Kidney (tissue), 22 donors: ENCODE measurements at places on chromosomes 16 and 17. TPM values are rescaled to one million over a fixed set of nuclear protein-coding genes. Genes with fewer than 3 reads are reported as not detected.

GCGR gene
- total RNA-seq: 9.3 TPM

MYH11 gene
- total RNA-seq: 175 TPM

KRTAP9-9 gene
- total RNA-seq: not detected

ENPP7 gene
- total RNA-seq: 0.94 TPM

AGRP gene
- not detected for total RNA-seq

ALOXE3 gene
- total RNA-seq: not detected

CDR2L gene
- total RNA-seq: 29.3 TPM

SIRT7 gene
- 25.2 TPM for total RNA-seq

HAS3 gene
- total RNA-seq: 2.1 TPM

SP6 gene
- total RNA-seq: 2.0 TPM

TMEM220 gene
- total RNA-seq: 13.3 TPM

AIPL1 gene
- not detected for total RNA-seq

ARHGAP44 gene
- total RNA-seq: 8.4 TPM

- no peaks in the 10 kb centered on the region for H3K36me3 ChIP-seq
- no peak for DNase-seq
- no peak overlapping the region for H3K4me3 ChIP-seq
- no peaks in the 10 kb centered on the region for H3K27me3 ChIP-seq
- peaks cover 38% of the 10 kb centered on the region for H3K4me1 ChIP-seq
Observed at GRCh38 chr16:84726669-84727467, 27.1 kb downstream of the USP10 start.

GRCh38 chr17:38597375-38597774, 8.4 kb downstream of the SRCIN1 start:
- no peaks in the 10 kb centered on the region for H3K27me3 ChIP-seq
- no peak overlapping the region for H3K27ac ChIP-seq
- H3K4me1 ChIP-seq: peaks cover 7% of the 10 kb centered on the region
- no peak overlapping the region for H3K4me3 ChIP-seq
- no peaks in the 10 kb centered on the region for H3K36me3 ChIP-seq

DNA sequence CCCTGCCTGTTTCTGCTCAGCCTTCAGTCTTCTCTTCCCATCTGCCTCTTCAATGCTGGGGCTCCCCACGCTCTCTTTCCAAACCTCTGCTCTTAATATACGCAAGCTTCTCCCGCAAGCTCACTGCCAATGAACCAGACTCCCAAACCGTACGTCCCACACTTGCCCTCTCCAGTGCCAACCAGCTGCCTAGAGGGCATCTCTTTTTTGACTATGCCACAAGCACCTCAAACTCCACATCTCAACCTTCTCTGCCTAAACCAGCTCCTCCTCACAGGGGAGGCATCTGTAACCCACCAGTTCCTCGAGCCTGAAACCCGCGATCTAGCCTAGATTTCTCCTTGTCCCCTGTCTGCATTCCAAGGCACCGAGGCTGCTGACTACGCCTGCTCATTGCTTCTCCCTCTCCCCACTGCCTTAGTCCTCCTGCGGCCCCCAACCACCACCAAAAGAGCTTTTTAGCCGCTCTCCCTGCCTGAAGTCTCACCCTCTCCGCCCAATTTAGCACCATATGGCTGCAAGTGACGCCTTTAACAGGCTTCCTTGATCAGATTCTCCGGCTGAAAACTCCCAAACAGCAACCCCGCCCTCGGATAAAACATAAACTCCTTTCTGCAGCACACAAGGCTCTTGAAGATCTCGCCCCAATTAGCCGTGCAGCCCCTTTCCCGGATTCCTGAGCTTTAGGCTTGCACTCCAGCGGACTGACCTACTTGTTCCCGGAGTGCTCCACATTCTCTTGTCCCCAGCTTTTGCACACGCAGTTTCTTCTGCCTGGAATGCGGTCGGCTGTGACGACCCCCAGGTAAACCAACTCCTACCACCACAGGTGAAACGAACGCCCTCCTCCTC, 1.5 kb downstream of the GGA2 start:
- H3K27me3 ChIP-seq: no peaks in the 10 kb centered on the region
- peak overlapping the region; percentile 46 for H3K27ac ChIP-seq
- no peak for DNase-seq
- no peaks in the 10 kb centered on the region for H3K36me3 ChIP-seq

DNA sequence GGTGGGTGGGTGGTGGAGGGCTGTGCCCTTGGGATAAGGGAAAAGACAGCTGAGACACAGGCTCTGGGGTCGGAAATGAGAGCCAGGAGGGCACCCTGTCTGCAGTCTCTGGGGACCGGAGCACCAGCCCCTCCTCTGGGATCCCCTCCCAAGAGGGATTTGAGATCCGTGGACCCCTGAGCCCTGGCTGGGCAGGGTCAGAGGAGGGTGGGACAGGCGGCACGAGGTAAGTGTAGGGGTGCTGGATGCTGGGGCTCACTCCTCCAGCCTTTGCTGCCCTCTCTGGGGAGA, 425 bp downstream of the SGSH start:
- H3K4me1 ChIP-seq: peaks cover 3% of the 10 kb centered on the region
- H3K27me3 ChIP-seq: no peaks in the 10 kb centered on the region
- H3K36me3 ChIP-seq: peaks cover 3% of the 10 kb centered on the region
- peak overlapping the region; percentile 70 for H3K4me3 ChIP-seq

GRCh38 chr17:29588562-29589411, 661 bp downstream of the GIT1 start:
- H3K27ac ChIP-seq: peak overlapping the region; percentile 49
- no peaks in the 10 kb centered on the region for H3K4me1 ChIP-seq
- no peaks in the 10 kb centered on the region for H3K36me3 ChIP-seq
- H3K4me3 ChIP-seq: peak overlapping the region; percentile 73
- H3K27me3 ChIP-seq: no peaks in the 10 kb centered on the region

DNA sequence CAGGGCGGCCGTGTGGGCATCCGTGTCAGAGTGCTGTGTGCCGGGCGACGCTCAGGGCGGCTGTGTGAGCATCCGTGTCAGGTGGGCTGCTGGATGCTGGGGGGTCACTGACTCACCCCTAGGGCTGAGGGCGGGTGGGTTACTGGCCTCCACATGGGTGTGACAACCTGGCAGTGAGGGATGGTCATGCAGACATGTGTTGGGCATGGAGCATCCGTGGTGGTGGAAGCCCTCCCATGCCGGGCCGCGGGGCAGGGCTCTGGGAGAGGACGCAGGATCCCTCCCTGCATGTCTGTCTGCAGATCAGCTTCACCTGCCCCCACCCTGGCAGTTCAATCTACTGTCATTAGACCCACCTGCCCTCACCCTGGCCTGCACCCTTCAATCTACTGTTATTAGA, 56.3 kb downstream of the METRNL start:
- DNase-seq: no peak
- no peaks in the 10 kb centered on the region for H3K36me3 ChIP-seq
- H3K4me3 ChIP-seq: no peak overlapping the region

DNA sequence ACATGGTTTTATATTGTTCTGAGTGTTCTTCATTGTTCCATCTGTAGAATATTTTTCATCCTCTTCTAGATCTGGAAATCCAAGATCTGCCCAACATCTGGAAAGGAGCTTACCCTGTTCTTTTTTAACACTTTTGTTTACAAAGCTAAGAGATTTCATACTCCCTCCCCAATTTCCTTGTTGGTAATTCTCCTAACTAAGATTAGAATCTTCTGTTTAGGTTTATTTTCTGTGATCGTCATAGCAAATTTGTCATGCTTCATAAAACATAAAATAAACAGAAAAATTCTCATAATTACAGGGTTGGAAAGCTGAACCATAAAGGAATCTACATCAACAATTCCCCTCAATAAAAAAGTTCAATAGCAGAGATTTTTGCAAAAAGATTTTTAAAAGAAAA, 580.3 kb upstream of the CA10 start:
- no peak overlapping the region for H3K27ac ChIP-seq
- no peak overlapping the region for H3K4me3 ChIP-seq
- H3K27me3 ChIP-seq: no peaks in the 10 kb centered on the region
- no peaks in the 10 kb centered on the region for H3K4me1 ChIP-seq
- no peaks in the 10 kb centered on the region for H3K36me3 ChIP-seq

- H3K27me3 ChIP-seq: no peaks in the 10 kb centered on the region
- H3K27ac ChIP-seq: no peak overlapping the region
- H3K4me1 ChIP-seq: no peaks in the 10 kb centered on the region
Observed at GRCh38 chr16:58793366-58793765, 59.2 kb upstream of the GOT2 start.

GRCh38 chr17:66548158-66548557, 245.7 kb downstream of the PRKCA start:
- H3K27me3 ChIP-seq: no peaks in the 10 kb centered on the region
- DNase-seq: no peak
- no peak overlapping the region for H3K4me3 ChIP-seq
- no peak overlapping the region for H3K27ac ChIP-seq
- no peaks in the 10 kb centered on the region for H3K36me3 ChIP-seq
- peaks cover 23% of the 10 kb centered on the region for H3K4me1 ChIP-seq

DNA sequence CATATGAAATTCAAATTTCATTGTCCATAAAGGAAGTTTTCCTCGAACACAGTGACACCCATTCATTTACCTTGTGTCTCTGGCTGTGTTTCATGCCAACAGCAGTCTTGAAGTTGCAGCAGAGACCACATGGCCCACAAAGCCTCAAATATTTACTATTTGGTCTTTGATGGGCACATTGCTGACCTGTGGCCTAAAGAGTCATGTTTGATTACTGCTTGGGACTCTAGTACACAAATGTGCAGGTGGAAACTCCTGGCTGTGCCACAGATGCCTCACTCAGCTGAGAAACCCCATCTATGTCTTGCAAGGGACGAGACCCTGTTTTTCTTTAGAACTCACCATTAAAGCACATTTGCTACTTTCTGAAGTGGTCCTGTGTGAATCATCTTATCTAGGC, 76.7 kb downstream of the SLC6A2 start:
- no peaks in the 10 kb centered on the region for H3K27me3 ChIP-seq
- no peaks in the 10 kb centered on the region for H3K4me1 ChIP-seq
- no peaks in the 10 kb centered on the region for H3K36me3 ChIP-seq

- no peaks in the 10 kb centered on the region for H3K4me1 ChIP-seq
- no peak overlapping the region for H3K4me3 ChIP-seq
- no peaks in the 10 kb centered on the region for H3K36me3 ChIP-seq
Observed at GRCh38 chr17:51428668-51429495, 168.5 kb downstream of the UTP18 start.

DNA sequence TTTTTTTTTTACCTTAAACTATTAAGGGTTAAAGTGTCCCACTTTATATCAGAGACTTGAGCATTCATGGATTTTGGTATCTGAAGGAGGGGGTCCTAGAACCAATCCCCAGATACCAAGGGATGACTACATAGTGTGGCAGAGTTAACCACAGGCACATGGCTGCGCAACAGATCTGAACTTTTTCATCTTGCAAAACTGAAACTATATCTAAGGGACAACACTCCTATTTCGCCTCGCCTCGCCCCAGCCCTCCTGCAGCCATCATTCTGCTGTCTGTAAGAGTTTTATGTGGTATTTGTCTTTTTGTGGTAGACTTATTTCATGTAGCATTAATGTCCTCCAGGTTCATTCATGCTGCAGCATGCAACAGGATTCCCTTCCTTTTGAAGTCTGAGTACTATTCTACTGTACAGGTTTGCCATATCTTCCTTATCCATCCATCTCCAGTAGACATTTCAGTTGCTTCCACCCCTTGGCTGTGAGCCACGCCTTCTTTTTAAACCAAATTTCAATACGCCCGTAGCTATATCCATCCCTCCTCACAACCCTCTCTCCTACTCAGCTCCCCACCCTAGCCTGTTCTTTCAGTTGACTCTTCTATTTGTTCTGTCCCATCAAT, 53.2 kb downstream of the AMFR start:
- DNase-seq: no peak
- H3K36me3 ChIP-seq: peaks cover 4% of the 10 kb centered on the region
- no peaks in the 10 kb centered on the region for H3K27me3 ChIP-seq
- peaks cover 39% of the 10 kb centered on the region for H3K4me1 ChIP-seq
- no peak overlapping the region for H3K4me3 ChIP-seq

GRCh38 chr17:29368926-29369325, 21.2 kb upstream of the TAOK1 start:
- DNase-seq: no peak
- H3K27me3 ChIP-seq: no peaks in the 10 kb centered on the region
- H3K27ac ChIP-seq: no peak overlapping the region
- no peak overlapping the region for H3K4me3 ChIP-seq

- DNase-seq: no peak
- no peaks in the 10 kb centered on the region for H3K36me3 ChIP-seq
- peaks cover 25% of the 10 kb centered on the region for H3K4me1 ChIP-seq
- H3K27ac ChIP-seq: no peak overlapping the region
- H3K27me3 ChIP-seq: peaks cover 6% of the 10 kb centered on the region
Observed at GRCh38 chr17:64783031-64783461, 120.9 kb upstream of the SMURF2 start.

DNA sequence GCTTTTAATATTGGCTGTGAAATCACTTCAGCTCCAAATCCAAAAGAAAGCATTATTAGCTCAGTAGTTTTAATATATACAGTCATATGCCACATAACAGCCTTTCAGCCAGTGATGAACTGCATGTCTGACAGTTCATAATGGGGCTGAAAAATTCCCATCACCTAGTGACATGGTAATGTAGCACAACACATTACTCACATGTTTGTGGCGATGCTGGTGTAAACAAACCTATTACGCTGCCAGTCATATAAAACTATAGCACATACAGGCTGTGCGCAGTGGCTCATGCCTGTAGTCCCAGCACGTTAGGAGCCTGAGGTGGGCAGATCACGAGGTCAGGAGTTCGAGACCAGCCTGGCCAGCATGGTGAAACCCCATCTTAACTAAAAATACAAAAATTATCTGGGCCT, 92.2 kb downstream of the TUBD1 start:
- H3K4me1 ChIP-seq: no peaks in the 10 kb centered on the region
- no peaks in the 10 kb centered on the region for H3K36me3 ChIP-seq
- no peak for DNase-seq

GRCh38 chr17:82019690-82020571, 2.7 kb downstream of the CENPX start:
- H3K36me3 ChIP-seq: no peaks in the 10 kb centered on the region
- peaks cover 22% of the 10 kb centered on the region for H3K4me1 ChIP-seq
- H3K4me3 ChIP-seq: no peak overlapping the region
- no peak for DNase-seq
- no peak overlapping the region for H3K27ac ChIP-seq
- no peaks in the 10 kb centered on the region for H3K27me3 ChIP-seq

DNA sequence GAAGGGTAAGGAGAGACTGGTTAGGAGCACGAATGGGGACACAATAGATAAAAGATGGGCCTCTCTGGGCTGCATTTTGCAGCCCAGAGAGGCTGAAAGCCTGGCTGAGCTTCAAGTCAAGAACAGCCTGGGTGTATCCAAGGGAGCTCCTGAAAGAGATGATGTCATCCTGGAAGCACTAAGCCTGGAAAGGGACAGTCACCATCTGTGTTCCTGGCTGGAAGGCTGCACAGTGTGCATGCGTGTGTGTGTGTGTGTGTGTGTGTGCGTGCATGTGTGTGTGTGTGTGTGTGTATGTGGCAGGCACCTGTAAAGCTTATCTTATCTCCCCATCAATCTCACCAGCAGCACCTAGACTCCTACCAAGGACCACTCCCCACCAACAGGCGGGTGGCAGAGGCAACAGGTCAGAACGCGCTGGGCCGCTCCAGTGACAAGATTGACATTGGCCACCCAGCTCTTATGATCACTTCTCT, 44.1 kb downstream of the COG7 start:
- H3K4me3 ChIP-seq: no peak overlapping the region
- no peak for DNase-seq
- no peaks in the 10 kb centered on the region for H3K27me3 ChIP-seq
- H3K36me3 ChIP-seq: peaks cover 46% of the 10 kb centered on the region
- H3K27ac ChIP-seq: peak overlapping the region; percentile 29
